Caco-2 (cell line): ENCODE measurements at places on chromosomes 4 and X. TPM values are rescaled to one million over a fixed set of nuclear protein-coding genes. Genes with fewer than 3 reads are reported as not detected.

GRCh38 chr4:159855731-159856130 lies 752.9 kb downstream of the RAPGEF2 start:
- DNase-seq: no peak

- DNase-seq: no peak
Measured at GRCh38 chrX:20221902-20222301, 44.8 kb downstream of the RPS6KA3 start.

The LANCL3 gene
- total RNA-seq: 0.02 TPM in 1 of 2 replicates, not detected in the other

- no peak for DNase-seq
Measured at GRCh38 chr4:146960634-146961033, 15.0 kb upstream of the TTC29 start.

The MFAP3L gene
- 1.9 and 2.5 TPM in 2 replicates for total RNA-seq

DNA sequence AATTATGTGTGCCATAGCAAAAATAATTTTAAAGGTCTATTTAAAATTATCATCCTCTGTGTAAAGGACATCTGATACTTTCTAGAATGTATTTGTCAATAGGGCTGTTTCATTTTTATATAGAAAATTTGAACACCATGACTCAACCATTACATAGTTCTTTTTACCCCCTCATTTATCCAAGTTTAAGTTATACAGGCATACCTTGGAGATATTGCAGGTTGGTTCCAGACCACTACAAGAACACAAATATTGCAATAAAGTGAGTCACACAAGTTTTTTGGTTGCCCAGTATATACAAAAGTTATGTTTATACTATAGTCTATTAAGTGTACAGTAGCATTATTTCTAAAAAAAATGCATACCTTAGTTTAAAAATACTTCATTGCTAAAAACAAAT lies 130.4 kb downstream of the MSL3 start:
- no peak for DNase-seq

The DGKK gene
- 2.5 and 3.7 TPM in 2 replicates for total RNA-seq

DNA sequence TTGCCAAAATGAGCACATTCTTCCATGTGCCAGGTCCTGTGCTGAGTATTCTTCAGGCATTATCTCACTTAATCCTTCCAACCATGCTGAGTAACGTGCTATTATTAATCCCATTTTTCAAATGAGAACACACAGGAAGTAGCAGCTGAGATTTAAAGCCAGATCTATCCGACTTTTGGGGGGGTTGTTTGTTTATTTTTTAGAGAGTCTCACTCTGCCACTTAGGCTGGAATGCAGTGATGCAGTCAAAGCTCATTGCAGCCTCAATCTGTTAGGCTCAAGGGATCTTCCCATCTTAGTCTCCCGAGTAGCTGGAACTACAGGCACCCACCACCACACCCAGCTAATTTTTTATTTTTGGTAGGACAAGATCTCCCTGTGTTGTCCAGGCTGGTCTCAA lies 55.5 kb upstream of the TRIM2 start:
- DNase-seq: no peak

GRCh38 chrX:47030339-47030738 lies 47.9 kb upstream of the RGN start:
- DNase-seq: no peak

DNA sequence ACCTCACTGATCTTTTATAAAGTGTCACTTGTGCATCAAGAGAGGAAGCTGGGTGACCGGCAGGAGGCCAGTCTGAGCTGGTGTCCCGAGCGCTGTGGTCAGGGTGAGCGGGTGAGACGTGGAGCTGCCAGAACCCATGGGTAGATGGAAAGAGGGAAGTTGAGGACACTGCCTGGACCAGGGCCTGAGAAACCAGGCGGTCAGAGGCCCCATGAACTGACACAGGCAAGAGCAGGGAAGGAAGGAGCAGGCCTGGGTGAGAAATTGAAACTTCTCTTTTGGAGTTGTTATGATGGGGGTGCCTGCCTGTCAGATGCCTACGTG lies 192.6 kb downstream of the AFAP1 start:
- DNase-seq: no peak

DNA sequence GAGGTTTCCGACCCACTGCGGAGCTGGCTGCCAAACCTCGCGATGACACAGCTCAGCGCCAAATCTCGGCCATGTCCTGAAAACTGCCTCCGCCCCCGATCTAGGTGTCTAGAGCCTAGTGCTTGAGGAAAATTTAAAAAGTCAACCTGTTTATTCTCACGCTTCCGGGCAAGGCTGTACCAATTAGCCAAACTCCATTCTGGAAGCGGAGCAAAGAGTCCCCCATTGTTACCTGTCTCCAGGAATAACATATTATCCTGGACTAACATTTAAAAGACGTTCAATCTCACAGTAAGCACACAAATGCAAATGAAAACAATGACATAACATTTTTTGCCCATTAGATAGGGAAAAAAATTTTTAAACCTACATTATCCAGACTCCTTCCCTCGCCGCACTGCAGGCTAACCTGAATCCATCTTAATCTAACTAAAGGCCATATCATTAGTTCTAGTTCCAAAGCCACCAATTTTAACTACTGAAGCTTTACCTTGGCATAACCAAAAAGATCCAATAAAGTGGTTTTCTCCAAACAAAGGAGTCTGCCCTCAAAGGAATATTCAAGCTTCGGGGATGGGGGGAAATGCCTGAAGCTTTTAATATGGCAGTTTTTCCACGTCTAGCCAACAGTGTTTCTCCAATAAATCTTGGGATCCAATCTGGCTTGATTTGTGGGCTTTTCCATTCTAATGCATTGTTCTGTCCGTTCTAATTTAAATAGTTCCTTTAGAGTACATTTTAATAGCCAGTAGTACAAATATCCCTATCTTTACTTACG lies 1.9 kb downstream of the HUWE1 start:
- DNase-seq: no peak

The GPAT3 gene
- total RNA-seq: 4.6 and 5.0 TPM in 2 replicates

GRCh38 chr4:158010361-158010760 lies 162.5 kb downstream of the GASK1B start:
- DNase-seq: no peak

DNA sequence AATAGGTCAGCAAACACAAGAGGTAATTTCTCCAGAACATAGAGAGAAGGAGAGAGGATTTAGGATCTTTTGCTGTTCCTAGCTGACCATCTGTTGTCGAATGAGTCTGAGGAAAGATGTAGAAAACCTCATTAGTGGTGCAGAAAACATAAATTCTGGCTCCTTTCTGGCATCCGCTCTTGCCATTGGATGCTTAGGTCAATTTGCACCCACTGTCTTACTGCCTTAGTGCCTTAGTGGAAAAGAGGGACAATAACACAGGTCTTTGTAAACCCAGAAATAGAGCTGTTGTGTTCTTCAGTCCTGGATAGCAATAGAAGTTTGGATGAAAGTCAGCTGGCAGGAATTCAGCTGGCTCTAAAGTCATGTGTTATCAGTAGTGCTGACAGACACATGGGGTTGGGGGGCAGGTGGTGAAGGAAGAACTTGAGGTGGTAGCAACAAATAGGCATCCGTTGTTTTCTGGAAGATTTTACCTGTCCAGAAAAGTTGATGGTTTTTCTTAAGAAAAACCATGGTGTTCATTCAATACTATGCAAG lies 78.2 kb downstream of the GLRA2 start:
- DNase-seq: no peak

The KANTR gene
- total RNA-seq: 13.2 and 15.0 TPM in 2 replicates

DNA sequence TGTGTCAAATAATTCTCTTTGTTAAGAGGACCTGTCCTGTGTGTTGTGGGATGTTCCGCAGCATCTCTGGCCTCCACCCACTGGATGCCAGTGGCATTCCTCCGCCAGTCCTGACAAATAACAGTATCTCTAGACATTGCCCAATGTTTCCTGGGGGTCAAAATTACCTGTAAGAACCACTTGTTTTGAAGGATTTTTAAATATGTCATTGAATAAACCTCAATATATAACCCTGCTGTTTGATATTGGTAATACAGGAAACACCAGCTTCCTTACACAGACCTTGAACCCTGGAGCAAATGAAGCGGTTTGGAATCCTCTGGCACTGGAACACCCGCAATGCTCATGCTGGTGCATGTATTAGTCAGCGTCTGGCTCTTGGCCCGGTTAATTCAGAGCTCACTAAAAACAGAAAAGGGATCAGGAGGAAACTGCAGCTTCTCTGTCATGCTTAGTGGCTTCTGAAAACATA lies 101.3 kb downstream of the TBL1X start:
- DNase-seq: no peak

The CFI gene
- total RNA-seq: 0.19 TPM in 1 of 2 replicates, not detected in the other

GRCh38 chr4:11424000-11424399 lies 4.7 kb downstream of the HS3ST1 start:
- DNase-seq: peak; percentile 29

DNA sequence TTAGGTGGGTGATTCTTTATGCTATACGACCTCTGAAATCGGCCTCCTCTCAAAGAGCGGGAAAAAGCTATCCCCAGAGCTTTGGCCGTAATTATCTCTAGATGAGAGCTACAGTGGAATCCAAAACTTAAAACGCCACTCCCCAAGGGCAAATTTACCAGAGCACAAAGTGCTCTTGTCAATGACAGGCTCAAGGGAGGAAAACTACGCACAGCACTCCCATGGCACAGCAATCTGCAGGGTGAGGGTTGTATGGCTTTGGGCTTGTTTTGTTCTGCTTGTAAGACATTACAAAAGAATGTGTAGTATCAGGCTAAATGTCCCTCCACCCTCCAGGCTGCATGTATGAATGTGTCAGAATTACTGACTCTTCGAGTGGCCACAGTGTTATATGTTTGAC lies 44.0 kb downstream of the ARHGEF6 start:
- no peak for DNase-seq

- no peak for DNase-seq
Measured at GRCh38 chrX:153867139-153867538, 18.8 kb downstream of the L1CAM start.

The RS1 gene
- 0.09 TPM in 1 of 2 replicates, not detected in the other for total RNA-seq

DNA sequence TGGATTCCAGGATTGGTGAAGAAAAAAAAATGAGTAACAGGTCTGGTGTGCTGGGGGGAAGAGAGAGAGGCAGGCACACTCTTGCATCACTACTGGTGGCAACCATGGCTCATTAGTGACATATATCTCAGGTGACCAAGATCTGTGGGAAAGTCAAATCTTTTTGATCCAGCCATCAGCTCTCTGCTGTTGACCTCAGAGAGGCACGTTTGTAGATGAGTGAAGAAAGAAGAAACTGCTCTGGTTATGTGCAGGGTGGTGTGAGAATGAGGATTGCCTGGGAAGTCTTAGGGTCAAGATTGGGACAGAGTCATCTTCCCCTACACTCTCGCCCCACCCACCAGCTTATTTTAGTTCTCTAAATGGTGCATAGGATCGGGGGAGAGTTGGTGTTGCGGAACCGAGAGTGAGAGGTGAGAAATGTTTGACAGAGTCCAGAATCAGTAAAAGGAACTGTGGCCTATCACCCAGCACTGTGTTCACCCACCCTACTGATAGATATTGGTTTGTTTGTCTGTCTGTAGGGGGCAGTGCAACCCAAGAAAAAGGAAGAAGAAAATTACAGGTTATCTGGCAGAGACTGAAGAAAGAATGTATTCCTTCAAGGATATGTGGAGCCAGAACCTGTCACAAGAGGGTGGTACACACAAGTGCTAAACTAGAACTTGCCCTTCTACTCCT lies 21.9 kb downstream of the ARMCX6 start:
- DNase-seq: no peak

- DNase-seq: peak; percentile 23
Measured at GRCh38 chr4:25813448-25814106, 49.2 kb downstream of the SEL1L3 start.

The ZNF81 gene
- 7.7 and 9.5 TPM in 2 replicates for total RNA-seq

- DNase-seq: no peak
Measured at GRCh38 chr4:142563682-142564291, 282.3 kb downstream of the INPP4B start.
